ENCODE measurements at places on chromosomes 12 and 14. TPM values are rescaled to one million over a fixed set of nuclear protein-coding genes. Genes with fewer than 3 reads are reported as not detected.

MUCL1 gene
- total RNA-seq: not detected

DNA sequence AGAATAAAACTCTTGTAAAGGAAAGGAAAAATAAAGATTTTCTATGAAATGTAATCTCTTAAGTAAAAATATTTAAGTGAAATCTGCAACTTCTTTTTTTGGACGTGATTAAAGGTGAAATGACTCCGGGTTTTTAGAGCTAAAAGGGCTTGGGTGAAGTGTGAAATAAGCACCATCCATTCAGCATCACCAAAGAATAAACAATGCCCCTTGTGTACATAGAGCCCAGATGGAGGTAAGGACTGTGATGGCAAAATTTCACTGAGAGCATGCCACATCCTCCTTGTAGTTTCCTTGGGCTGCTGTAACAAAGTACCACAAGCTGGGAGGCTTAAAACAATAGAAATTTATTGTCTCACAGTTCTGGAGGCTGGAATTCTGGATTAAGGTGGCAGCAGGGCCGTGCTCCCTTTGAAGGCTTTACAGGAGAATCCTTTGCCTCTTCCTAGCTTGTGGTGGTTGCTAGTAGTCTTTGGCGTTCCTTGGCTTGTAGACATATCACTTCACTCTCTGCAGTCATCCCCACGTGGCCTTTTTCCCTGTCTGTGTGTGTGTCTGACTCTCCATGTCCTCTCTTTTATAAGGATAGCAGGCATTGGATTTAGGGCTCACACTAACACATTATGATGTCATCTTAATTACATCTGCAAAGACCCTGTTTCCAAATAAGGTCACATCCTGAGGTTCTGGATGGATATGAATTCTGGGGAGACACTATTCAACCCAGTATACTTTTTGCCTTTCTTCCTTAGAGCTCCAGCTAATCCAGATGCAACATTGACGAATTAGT is 24.2 kb downstream of the ZNF664 start:
- H3K4me1 ChIP-seq: peaks cover 19% of the 10 kb centered on the region
- H3K4me3 ChIP-seq: no peak overlapping the region
- no peak for DNase-seq
- no peak overlapping the region for H3K27ac ChIP-seq
- H3K36me3 ChIP-seq: peaks cover 5% of the 10 kb centered on the region
- no peaks in the 10 kb centered on the region for H3K27me3 ChIP-seq

DNA sequence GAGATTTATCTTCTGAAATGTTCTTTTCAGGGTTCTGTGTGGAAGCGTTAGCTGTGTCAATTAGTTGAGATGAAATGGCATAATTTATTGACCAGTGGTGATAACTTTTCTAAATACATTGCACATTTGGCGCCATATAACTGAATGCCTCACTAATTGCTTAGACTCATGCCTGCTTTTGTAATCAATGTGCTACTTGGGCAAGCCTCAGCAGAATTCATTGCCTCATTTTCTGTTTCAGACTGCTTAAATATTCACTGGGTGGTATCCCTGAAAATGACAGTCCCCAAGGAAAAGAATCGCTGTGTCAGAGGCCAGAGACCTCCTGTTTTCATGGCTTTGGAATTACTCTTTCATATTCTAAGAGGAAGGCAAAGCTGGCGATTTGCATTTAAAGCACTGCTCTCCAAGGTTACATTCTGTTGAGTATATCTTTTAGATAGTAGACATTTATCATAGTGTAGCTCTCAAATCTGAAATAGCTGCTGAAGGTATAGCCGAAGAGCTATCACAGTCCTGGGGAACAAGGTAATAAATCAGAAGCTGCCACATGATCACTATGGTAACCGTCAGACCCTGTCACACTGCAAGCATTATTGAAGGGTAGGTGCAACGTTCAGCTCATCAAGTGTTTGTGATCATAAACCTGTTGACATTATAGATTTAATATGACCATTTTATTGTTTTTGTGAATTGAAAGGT is 297.3 kb upstream of the E2F7 start:
- no peak overlapping the region for H3K27ac ChIP-seq
- no peak for DNase-seq
- no peaks in the 10 kb centered on the region for H3K4me1 ChIP-seq
- no peaks in the 10 kb centered on the region for H3K27me3 ChIP-seq
- no peaks in the 10 kb centered on the region for H3K36me3 ChIP-seq

PAH gene
- not detected for total RNA-seq

DNA sequence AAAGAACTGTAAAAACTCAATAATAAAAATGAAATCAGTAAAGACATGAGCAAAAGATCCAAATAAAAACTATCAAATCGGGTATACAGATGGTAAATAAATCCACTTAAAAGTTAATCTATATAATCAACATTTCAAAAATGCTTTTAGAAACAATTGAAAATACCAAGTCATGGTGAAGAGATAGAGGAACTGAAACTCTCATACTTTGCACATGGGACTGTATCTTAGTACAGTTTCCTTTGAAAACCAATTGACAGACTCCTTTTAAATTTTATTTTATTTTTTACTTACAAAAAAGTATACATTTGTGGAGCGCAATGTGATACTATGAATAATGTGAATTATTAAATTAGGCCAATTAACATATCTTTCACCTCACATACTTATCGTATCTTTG is 98.6 kb upstream of the FAR2 start:
- H3K4me3 ChIP-seq: no peak overlapping the region
- no peaks in the 10 kb centered on the region for H3K4me1 ChIP-seq
- no peaks in the 10 kb centered on the region for H3K36me3 ChIP-seq

- no peaks in the 10 kb centered on the region for H3K36me3 ChIP-seq
- DNase-seq: no peak
- peaks cover 6% of the 10 kb centered on the region for H3K27me3 ChIP-seq
Observed at GRCh38 chr12:29609431-29610215, 112.1 kb upstream of the OVCH1 start.

DNA sequence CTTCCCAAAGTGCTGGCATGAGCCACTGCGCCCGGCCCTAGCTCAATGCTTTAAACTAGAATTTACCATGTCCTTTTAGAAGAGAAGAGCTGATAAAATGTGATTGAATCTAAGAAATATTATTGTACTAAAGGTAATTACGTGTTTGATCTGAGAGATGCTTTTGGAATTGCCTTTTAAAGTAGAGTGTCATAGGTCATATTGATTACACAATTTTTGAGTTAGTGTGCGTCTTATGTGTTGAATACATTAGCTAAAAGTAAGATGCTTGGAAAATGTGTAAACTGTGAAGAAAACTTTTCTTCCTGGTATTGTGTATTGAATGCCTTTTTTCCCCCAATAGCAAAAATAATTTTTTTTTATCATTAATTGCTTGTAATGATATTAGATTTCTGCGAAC is 41.7 kb downstream of the MIA2 start:
- no peak overlapping the region for H3K4me3 ChIP-seq
- no peak for DNase-seq
- peaks cover 67% of the 10 kb centered on the region for H3K4me1 ChIP-seq
- H3K27me3 ChIP-seq: no peaks in the 10 kb centered on the region
- H3K36me3 ChIP-seq: peaks cover 30% of the 10 kb centered on the region
- no peak overlapping the region for H3K27ac ChIP-seq

Data from activated naive CD4-positive, alpha-beta T cell treated with anti-CD3 and anti-CD28 coated beads for 36 hours (primary cell).